Stimulated activated CD8-positive, alpha-beta memory T cell treated with anti-CD3 and anti-CD28 coated beads, Interleukin-4, amount 100 ng/mL, for 1 hour (primary cell): ENCODE measurements at places on chromosomes 1 and 21.

DNA sequence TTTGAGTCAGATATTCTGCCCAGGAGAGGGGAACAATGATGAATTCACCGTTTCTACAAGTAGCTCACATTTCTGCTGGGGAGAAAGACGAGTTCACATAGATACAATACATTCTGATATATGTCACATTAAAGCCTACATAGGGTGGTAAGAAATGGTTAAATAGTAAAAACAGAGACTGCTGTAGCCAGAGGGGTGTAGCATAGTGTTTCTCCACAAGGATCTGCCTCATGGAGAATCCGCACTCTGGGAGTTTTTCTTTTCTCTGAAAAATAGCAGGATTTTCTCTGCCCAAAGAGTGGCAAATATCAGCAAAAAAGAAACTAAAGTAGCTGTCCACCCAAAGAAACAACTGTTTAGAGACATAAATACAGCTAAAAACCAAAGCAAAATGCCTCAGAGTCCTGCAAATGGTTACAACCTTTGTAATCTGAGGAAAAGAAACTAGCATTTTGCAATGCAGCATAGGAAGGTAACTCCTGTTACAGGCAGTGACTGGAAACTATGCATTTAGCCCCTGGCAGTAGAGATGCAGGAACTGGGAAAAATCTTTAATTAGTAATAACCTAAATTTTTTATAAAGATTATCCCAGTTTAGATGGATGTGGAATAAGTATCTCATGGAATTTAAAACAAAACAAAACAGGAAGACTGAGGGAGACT is 1126.7 kb upstream of the ADGRL2 start:
- DNase-seq: no peak

- no peak for DNase-seq
Observed at GRCh38 chr21:42096566-42096965, 25.4 kb downstream of the UMODL1 start.

DNA sequence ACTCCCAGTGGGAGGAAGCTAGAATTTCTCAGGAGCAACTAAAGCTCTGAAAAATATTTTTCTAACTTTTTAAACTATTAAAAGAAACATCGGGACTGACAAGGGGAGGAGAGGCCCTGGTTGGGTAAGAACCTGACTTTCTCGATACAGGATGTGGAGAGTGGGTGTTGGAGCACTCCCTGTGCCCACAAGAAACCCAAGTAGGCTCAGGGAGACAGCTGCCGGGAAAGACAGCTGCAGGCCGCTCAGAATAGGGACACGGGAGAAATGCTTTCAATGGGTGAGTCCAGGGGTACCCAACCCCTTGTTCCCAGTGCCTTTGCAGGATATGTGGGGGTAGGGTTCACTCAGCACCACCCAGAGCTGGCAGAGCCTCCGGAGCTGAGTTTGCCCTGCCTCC is 43.6 kb downstream of the PLEKHA6 start:
- DNase-seq: no peak

GRCh38 chr1:3577711-3578432 is 33.4 kb downstream of the MEGF6 start:
- DNase-seq: no peak

GRCh38 chr1:201408176-201408833 is 9.2 kb upstream of the LAD1 start:
- DNase-seq: peak; percentile 40

DNA sequence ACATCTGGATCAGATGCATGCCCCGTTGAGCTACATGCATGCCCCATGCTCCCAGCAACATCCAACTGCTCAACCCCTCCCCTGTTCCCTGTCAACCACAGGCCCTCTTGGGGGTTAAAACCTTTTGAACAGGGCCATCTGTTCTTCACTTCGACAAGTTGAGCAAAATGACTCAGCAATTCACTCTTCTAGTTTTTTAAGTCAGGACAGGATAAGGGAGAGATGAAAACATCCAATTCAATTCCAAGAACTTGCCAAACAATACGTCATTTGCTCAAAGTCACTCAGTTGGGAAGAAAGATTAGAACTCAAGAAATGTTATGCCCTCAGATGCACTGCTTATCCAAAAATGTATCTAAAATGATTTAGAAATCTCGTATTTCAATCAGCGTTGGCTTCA is 46.1 kb upstream of the MTF2 start:
- no peak for DNase-seq

DNA sequence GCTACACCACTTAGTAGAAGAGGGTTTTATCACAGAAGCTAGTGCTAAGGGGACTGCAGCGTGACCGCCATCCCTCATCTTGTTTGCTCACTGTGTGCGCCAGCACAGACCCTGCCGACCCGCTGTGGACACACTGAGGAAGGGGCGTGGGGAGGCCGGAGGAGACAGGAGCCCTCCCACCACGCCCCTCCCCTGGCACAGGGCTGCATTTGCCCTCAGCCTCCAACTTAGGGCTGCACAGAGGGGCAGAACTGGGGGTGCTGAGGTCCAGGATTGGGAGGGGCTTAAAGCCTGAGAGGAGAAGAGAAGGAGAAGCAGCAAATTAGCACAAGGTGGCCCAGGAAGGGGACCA is 37.2 kb downstream of the RRP1 start:
- no peak for DNase-seq

DNA sequence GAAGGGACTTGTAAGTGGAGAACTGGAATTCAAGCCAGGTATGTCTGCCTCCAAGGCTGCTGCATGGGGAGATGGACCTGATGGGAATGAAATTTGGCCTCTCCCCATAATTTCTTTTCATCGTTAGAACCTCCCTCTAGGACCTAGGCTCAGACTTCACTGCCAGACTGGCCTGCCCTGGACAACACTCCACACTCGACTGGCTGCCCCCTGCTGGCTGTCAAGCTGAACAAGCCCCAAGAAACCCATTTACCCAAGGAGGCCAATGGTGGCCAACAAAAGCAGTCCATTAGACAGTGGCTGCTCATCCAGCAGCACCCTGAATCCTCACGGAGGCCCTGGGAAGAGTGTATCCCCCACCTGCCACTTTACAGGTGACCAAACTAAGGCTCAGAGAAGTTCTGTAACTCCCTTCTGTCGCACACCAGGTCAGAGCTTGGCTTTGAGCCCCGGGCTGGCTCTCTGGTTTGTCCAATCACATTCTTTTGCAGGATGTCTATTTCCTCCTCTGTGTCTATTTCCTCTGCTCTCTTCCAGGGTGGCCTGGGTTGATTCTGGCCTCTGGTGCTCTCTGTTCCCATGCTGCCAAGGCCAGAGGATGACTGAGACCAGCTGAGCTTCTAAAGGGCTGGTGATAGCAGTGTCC is 3.8 kb downstream of the RNF186 start:
- no peak for DNase-seq

DNA sequence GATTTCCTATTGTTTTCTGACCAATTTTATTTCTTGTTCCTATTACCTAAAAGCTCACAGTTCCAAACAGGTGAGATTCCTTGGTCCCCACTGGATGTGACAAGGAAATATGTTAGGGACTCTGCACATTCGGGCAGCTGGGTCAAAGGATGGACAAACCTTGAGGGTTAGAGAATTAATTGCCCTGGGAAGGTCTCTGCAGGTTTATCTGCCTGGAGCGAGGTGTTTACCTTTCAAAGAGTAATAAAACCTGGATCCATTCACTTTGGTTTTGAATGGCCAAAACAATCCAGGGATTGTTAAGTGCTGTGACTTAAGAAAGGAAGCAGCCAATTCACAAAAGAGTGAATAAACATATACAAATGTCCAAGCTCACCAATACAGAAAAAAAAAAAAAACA is 33.6 kb upstream of the RAB4A start:
- DNase-seq: no peak

- DNase-seq: no peak
Observed at GRCh38 chr1:220880362-220880670, 1.1 kb downstream of the HLX start.

DNA sequence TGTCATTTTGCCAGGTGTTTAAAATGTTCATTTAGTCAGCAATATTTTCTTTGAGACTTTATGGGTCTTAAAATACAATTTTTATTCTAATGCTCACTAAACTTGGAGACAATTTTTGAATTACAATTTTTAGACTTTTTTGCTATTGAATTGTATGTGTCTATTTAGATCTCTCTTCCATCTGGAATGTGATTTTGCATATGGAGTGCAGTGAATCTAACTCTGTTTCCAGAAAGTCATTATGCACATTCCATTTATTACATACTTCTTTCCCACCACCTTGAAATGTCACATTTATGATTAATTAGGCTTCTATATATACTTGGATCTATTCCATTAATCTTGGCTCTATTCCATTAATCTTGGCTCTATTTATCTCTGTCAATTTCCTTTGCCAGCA is 5.6 kb upstream of the TSPEAR start:
- DNase-seq: no peak

- DNase-seq: no peak
Observed at GRCh38 chr1:214604523-214604922, 1.5 kb downstream of the CENPF start.

GRCh38 chr1:34330061-34330460 is 153.4 kb downstream of the C1orf94 start:
- no peak for DNase-seq

- DNase-seq: no peak
Observed at GRCh38 chr1:24385160-24385940, 28.2 kb downstream of the STPG1 start.

GRCh38 chr1:99146129-99146848 is 118.0 kb upstream of the PLPPR4 start:
- DNase-seq: no peak

DNA sequence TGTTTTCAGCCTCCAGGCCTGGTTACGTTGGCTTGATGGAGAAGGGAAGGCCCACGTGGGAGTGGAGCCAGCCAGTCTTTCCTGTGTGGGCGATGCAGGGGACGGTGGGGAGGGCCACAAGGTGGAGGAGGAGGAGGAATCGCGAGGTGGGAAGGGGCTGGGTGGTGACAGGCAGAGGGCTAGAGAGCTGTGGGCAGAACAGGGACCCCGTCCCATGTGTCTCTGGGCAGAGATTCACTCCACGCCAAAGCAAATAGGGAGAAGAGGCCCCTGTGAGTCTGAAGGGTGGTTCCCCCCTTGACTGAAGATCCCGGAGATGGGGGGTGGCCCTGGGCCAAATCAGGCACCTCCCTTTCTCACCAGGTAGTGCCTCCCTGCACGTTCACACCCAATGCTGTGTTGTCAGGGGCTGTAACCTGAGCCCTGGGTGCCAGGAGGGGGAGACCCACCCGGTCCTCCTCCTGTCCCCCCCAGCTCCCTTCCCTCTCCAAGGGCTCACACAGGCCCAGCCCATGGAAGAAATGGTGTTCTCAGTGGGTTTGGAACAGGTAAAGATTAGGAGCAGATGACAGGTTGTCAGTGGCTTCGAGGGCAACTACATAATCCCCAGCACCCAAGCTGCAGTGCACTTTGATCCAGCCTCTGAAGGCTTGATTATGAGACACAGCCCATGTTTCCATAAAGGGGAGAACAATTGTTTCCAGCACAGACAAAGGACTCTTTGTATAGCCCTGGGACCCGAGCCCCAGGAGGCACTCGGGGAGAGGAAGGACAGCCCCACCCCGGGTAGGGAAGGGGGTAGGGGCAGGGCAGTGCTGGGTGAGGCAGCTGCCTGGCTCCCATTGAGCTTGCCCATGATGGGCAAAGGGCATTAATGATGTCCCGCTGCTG is 37.7 kb upstream of the GPR37L1 start:
- DNase-seq: no peak

DNA sequence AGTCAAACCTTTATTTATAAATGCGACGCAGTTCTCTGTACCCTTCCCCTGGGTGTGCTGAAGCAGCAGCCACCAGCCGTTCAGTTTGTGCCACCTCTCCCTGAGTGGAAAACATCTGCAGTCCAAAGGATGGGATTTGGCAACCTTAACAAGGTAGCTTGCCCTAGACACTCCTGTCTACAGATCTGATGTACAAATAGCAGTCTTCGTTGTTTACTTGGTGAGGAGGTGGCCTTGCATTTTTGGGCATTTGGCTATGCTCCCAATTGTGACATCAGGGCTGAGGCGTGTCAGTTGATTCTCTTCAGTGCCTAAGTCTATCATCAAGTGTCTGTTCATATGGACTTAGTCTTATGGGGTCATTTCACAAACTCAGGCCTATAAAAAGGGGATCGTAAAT is 59.8 kb downstream of the KDM1A start:
- DNase-seq: no peak

GRCh38 chr1:3903141-3904005 is 3.3 kb upstream of the C1orf174 start:
- DNase-seq: no peak

- no peak for DNase-seq
Observed at GRCh38 chr1:202577381-202577780, 132.9 kb downstream of the SYT2 start.

DNA sequence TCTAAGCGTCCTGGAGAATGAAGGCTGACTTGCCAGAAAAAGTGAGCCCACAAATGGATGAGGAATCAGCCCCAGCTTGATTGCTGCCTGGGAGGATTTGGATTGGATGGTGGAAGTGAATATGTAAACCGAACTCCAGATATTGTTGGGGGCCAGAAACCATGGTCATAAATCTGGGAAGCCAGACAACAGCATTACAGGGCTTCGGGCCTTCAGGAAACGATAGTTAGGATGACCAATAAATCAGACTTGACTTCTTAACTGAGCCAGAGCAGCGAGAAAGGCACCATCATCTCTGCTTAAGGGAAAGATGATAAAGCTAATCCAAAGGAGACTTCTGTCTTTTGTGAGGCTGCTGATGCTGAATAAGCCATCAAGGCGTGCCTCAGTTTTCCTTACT is 26.6 kb downstream of the FAM78B start:
- DNase-seq: no peak

- DNase-seq: no peak
Observed at GRCh38 chr1:222079566-222079965, 337.7 kb upstream of the DUSP10 start.

GRCh38 chr21:45052960-45053359 is 21.4 kb upstream of the ADARB1 start:
- no peak for DNase-seq

DNA sequence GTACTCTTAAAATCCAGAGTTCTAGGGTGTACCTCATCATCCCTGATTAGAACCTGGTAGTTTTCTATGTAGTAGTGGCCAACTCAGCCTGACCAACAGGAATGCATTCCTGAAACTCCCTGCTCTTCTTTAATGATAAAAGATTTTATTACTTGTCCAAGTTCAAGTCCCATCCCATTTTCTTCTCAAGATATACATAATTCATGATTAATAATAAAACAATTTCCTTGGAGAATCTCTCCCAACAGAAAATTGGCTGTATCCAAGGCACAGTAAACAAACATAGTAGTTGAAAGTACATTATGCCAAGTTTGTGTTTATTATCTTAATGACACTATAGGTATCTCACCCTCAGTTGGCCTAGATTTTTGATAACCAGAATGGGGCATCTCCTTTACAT is 714.1 kb upstream of the ADAMTS5 start:
- DNase-seq: no peak

DNA sequence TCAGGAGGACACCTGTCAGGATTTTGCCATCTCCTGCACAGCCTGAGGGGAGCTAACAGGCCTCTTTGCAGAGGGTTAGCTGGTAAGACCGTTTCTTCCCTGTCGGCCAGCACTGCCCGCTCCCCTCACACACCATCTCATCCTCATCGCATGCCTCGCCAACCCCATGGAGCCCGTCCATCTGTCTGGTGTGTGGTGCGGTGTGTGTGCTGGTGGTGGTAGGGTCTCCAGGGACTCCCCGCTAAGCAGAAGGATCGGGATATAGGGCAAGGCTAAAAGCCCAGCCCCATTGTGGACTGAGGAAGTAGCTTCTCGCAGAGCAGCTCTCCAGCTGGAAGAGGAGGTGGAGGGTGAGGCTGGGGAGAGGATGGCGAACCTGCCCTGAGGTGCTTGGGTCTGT is 6.8 kb upstream of the SFN start:
- DNase-seq: no peak

GRCh38 chr1:244283772-244284171 is 167.9 kb downstream of the ADSS2 start:
- DNase-seq: no peak
